Dermis blood vessel endothelial cell (primary cell): ENCODE measurements at places on chromosomes 2 and 18.
A peak's percentile ranks its signal among the peaks of the same experiment; 100 is the strongest.

GRCh38 chr2:41994233-41994637 lies 53.6 kb upstream of the PKDCC start:
- no peak for DNase-seq

GRCh38 chr2:30197570-30198192 lies 33.7 kb upstream of the LBH start:
- no peak for DNase-seq

DNA sequence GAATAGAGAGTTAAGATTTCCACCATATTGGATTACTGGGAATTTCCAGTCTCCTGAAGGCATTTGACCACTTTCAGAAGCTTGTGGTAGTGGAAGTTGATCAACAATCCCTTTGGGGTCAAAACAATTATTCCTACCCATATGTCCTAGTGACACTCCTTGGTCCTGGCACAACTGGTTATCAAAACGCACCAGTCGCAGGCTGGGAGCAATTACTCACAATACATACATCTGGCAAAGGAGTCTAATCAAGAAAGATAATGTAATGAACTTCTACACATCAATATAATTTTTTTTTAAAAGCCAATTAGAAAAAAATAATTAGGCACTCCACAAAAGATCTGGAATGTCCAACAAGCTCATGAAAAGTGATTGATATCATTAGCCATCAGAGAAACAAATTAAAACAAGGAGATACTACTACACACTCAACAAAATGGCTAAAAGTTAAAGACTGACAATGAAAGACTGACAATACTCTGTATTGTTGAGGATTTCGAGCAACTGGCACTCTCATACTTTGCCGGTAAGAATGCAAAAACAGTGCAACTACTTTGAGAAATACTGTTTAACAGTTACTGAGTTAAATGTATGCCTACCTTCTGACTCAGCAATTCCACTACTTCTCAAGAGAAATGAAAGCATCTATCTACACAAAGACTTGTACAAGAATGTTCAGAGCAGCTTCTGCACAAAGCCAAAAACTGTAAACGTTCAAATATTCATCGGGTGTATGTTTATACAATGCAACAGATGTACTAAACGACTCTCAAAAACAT lies 2.0 kb downstream of the INO80C start:
- DNase-seq = no peak

DNA sequence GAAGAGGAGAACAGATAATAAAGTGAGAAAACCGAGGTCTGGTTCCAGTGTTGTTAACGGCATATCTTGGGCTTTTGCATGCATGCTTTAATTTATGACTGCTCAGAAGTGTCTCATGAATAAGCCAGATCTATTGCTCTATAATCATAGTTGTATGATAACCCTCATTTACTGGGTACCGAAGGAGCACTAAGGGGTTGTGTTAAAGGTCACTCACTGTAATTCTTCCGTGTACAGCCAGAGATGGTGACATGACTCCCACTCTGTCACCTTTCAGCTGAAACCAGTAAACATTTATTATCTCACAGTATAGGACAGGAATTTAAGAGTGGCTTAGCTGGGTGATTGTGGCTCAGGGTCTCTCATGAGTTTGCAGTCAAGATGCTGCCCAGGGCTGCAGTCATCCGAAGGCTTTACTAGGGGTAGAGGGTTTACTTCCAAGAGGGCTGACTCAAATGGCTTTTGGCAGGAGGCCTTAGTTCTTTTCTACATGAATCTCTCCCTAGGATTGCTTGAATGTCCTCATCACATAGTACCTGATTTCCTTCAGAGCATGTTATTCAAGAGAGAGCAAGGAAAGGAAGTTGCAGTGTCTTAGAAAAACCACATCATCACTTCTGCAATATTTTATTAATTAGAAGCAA lies 107.0 kb downstream of the NAB1 start:
- DNase-seq = no peak

- no peak for DNase-seq
These were observed 207.2 kb downstream of the ETAA1 start for GRCh38 chr2:67604360-67604759.

GRCh38 chr18:12946549-12947284 lies 1.1 kb upstream of the SEH1L start:
- peak; percentile 61 for DNase-seq

GRCh38 chr18:77052983-77053309 lies 79.6 kb downstream of the MBP start:
- DNase-seq = no peak

GRCh38 chr2:120528693-120529076 lies 182.7 kb downstream of the INHBB start:
- DNase-seq = no peak

- DNase-seq = peak; percentile 66
These were observed 141.9 kb upstream of the CTAGE1 start for GRCh38 chr18:22559414-22560274.

GRCh38 chr2:144986691-144987090 lies 466.8 kb upstream of the ZEB2 start:
- DNase-seq = no peak

GRCh38 chr2:172364261-172364660 lies 63.1 kb upstream of the ITGA6 start:
- DNase-seq = no peak

DNA sequence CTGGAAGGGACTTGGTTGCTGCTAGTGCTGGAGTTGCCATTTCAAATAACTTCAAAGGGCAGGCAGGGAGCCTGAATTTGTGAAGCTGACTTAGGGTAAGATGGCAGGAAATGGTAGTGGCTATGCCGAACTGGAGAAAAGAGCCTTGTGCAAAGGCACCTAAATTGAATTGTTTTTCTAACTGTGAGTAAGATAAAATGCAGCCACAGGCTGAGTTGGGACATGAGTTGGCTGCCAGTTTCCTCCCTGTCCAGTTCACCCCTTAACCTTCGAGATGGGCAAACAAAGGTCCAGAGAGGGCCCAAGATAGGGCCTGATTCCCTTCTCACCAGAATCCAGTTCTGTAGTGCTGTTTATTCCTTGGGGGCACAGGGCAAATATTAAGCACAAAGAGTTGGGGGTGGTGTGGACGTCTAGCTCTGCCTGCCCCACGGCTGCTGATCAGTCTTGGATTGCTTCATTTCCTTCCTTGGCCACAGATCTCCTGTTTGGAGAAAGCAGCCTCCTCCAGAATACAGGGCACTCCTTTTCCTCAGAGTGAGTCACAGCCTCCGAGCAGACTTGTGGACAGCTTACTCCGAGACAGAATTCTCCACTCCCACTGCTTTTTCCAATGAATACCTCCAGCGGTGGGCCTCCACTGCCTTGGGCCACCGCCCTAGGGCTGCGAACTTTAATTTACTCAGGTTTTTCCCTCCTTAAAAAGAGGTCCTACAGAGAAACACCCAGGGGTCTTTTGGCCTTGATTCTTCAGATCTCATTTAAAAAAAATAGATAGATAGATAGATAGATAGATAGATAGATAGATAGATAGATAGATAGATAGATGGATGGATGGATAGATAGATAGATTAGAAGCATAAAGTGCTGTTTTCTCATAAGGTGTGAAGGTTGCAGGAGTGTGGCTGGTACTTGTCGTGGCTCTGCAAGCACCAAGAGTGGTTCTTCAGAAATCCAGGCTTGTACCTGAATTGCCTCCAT lies 18.4 kb upstream of the SLC20A1 start:
- peak; percentile 97 for DNase-seq

DNA sequence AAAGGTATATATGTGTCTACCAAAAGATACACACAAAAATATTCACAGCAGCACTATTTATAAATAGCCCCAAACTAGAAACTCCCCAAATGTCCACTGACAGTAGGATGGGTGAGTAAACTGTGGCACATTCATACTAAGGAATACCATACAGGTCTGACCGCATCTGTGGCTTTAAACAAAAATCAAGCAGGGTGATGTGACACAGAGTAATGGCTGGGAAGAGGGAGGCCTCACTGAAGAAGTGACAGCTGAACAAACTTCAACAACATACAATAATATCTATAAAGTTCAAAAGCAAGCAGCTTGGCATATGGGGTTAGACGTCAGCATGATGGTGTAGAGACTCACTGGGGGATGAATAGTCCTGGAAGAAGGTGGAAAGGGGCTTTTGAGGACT lies 115.1 kb upstream of the PPP1CB start:
- DNase-seq = no peak

GRCh38 chr2:178441426-178441825 lies 9.5 kb downstream of the PRKRA start:
- DNase-seq = no peak

DNA sequence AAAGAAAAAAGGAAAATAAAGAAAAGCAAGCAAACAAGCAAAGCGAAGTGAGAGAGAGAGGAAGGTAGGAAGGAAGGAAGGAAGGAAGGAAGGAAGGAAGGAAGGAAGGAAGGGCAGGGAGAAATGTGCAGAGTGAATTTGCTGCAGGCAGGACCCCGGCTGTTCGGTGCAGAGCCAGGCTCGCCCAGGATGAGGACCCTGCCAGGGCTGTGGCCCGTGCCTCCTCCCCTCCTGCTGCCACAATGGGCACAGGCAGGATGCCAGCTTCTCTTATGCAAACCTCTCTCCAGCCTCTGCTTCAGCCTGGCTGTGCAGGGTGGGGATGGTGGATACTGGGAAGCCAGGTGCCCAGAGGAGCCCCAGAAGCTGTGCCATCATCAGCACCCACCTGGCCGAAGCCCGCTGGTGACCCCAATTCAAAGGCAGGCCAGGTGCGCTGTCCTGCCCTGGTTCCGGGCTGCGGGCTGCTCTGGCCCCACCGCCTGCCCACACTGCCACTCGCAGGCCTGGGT lies 3.2 kb downstream of the GPR17 start:
- DNase-seq = no peak

DNA sequence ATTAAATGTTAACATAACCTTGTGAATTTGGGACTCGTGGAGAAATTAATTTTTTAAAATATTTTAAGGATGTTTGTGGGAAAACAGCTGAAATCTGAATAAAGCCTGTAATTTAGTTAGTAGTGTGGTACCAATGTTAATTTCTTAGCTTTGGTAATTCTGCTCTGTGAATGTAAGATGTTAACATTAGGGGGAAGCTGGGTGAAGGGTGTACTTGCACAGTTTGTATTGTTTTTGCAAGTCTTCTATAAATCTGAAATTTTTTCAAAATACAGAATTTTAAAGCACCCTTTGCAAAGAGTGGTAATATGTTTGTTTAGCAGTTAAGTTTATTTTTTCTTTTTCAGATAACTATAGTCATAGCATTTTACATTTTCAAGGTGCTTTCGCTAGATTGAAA lies 4.5 kb downstream of the PTPRM start:
- no peak for DNase-seq

- DNase-seq = no peak
These were observed 173.4 kb downstream of the EIPR1 start for GRCh38 chr2:3204031-3204821.

DNA sequence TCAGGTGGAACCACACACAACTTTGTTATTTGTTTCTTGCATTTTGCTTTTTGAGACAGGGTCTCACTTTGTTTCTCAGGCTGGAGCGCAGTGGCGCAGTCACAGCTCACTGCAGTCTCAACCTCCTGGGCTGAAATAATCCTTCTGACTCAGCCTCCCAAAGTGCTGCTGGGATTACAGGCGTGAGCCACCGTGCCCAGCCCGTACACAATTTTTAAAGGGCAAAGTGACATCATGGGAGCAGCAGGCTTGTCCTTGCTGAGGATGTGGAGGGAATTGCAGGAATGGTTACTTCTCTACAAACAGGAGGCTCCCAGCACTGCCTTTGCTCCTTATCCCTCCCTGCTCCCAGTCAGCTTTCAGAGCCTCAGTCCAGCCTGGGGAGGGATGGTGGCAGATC lies 355.9 kb upstream of the KLHL29 start:
- DNase-seq = no peak

GRCh38 chr2:36333350-36334012 lies 22.1 kb upstream of the CRIM1 start:
- DNase-seq = no peak

DNA sequence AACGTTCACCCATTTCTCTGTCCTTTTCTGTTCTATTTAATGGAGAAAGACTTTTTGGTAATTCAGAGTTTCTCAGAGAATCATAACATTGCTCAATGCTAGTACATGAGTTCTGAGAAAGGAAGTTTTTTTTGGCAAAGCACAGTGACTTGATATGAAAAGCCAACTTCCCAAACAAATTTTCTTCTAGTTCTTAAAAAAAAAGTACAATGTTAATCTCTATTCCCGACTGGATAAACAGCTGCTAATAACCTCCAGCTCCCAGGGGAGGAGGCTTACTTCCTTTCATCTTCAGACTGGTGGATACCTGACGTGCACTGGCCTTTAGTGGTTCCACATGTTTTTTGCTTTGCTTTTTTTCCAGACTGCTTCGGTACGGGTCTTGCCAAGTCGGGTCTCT lies 284.6 kb upstream of the CCDC68 start:
- peak; percentile 81 for DNase-seq

DNA sequence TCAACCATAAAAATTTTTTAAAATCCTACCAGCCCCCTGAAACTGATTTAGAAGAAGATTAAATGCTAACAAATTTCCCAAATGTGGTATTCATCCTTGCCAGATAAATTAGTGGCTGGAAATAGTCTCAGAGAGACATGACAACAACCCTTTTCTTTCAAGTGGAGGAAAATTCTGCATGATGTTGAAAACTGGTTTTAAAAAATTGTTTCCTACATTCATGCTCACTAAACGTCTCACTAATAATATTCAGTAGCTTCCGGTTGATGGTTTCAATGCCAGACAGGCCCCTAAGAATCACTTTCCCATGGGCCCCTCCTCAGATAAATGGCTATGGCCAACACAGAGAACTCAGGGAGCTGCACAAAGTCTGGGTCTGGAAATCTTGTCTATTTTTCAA lies 43.2 kb downstream of the NCKAP5 start:
- no peak for DNase-seq

- DNase-seq = no peak
These were observed 87.3 kb downstream of the MARCO start for GRCh38 chr2:119029297-119029696.

GRCh38 chr18:21831413-21831831 lies 90.8 kb downstream of the MIB1 start:
- no peak for DNase-seq

DNA sequence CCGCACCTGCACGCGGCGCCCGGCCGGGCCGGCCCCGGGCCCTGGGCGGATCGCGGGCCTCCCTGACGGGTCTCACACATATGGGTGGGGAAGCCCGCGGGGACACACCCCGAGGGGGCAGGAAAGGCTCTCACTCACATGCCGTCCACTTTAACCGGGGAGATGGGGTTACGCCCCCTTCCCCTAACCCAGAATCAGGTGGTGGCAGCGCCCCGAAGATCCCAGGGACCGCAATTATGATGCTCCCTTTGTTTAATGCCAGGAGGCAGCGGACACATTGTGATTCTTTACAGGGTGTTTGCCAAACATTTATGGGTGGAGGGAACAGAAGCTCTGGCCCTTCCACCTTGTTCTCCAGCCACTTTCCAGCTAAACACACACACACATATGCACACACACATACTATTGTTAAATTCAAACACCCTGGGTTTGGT lies 424 bp upstream of the ANKRD44 start:
- DNase-seq = no peak
